ENCODE measurements at places on chromosomes 6 and 20.

- DNase-seq: no peak
These were observed 35.3 kb downstream of the APCDD1L start for GRCh38 chr20:58479726-58480440.

DNA sequence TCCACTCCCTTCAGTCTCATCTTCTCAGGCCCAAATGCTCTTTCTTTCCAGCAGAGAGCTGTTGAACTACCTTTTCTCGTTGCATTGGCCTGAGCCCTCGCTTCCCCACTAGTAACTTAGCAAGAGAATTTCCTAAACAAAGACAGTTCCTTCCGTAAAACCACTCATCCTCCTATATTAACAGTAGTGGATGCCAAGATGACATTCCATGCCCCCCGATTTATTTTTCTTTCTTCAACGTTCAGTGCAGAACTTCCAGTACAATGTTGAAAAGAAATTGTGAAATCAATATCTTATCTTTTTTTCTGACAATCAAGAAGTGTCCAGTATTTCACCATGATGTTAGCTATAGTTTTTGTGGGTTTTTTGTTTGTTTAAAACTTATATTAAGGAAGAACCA is 45.8 kb downstream of the SOX4 start:
- DNase-seq: no peak

DNA sequence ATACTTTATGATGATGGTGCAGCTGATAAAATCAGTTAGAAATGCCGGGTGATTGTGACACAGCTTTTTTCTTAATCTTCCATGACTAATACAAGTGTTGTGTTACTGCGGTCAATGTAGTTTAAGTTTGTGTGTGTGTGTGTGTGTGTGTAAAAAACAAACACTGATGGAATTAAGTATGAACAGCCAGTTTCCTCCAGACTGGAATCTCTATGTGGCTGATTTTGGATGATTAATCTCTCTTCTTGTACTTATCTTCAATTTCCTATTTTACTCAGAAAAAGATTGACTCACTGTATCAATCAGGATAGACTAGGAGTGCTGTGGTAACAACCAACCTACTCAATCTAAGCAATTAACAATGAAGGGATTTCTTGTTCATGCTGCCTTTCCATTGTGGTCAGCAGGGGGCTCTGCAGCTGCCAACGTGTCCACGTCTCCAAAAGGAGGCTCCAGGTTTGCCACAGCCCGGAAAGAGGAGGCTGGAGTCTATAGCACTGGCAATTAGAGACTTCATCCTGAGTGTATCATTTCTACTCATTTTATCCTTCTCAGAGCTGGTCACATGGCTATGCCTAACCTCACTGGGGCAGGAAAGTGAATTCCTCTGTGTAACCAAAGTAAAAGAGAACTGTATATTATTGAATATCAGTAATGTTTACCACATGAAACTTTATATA is 107.7 kb downstream of the CD109 start:
- DNase-seq: no peak

DNA sequence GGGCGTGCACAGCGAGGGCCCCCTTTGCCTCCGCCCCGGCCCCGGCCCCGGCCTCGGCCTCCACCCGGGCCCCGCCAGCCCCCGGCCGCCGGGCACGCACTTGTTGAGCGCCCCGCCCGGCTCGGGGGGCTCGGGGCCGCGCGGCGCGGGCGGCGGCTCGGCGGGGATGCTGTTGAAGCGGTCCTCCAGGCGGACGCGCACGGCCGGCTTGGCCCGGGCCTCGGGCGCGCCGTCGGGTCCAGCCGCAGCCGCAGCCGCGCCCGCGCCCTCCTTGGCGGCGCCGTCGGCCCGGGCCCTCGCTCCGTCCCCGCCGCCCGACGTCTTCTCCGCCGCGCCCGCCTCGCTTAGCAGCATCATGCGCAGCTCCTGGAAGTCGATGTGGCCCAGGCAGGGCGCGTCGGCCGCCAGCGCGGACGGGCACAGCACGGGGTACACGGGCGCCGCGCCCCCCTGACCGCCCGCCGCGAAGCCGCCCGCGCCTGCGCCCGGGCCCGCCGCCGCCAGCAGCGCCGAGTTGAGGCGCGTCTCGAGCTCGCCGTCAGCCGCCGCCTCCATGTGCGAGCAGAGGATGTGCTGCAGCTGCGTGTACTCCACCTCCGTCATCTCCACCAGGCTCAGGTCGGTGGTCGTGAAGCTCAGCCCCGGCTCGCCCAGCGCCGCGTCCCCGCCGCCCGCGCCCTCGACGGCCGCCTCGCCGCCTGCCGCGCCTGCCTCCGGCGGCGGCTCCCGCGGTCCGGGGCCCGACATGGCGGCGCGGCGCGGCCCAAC is 514 bp downstream of the TCFL5 start:
- no peak for DNase-seq

- DNase-seq: no peak
These were observed 13.5 kb upstream of the PRDM1 start for GRCh38 chr6:106072501-106073090.

DNA sequence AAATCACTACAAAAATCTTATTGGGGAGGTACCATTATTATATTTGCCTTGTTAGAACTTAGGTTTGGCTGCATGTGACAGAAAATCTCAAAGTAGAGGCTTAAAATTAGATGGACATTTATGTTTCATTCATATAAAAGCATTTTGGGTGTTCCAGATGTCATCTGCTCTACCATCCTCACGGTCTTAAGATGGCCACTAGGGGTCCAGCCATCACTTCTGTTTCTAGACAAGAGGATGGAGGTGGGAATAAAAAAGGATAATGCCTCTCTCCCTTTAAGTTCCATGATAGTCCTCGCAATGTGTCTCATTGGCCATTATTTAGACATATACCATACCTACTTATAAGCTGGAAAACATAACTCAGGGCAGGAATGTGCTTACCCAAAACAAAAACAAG is 929.5 kb downstream of the KIF16B start:
- DNase-seq: no peak

DNA sequence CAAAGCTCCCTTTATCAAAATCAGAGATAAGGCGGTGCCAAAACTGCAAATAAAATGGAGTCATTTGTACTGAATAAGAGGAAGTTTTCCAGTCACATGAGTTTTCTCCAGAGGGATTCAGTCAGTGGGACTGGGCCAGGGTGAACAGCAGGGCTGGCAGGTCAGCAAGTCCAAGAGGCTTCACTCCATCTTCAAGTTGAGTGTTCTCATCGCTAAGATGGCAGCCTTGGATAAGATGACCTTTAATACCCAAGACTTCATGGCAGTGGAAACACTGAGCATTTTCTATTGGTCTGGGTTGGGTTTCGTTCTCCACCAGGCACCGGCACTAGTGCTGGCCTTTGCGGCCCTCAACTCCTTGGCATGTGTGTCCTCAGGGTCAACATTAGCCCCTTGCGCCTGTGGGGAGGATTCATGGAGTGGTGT is 29.3 kb upstream of the IGF2R start:
- DNase-seq: no peak

DNA sequence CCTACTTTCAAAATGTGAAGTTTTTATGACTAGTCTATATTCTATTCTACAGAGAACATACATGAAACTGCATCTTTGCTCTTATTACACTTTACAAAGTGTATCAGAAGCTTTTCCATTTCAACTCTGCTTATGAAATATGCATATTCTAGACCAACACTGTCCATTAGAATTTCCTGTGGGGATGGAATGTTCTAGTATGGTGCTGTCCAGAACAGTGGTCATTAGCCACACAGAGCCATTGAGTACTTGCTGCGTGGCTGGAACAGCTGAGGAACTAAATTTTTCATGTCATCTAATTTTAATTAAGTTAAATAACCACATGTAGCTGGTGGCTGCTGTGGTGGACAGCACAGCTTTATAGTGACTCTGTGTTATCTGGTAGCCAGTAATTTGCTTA is 105.9 kb upstream of the PDE10A start:
- no peak for DNase-seq

DNA sequence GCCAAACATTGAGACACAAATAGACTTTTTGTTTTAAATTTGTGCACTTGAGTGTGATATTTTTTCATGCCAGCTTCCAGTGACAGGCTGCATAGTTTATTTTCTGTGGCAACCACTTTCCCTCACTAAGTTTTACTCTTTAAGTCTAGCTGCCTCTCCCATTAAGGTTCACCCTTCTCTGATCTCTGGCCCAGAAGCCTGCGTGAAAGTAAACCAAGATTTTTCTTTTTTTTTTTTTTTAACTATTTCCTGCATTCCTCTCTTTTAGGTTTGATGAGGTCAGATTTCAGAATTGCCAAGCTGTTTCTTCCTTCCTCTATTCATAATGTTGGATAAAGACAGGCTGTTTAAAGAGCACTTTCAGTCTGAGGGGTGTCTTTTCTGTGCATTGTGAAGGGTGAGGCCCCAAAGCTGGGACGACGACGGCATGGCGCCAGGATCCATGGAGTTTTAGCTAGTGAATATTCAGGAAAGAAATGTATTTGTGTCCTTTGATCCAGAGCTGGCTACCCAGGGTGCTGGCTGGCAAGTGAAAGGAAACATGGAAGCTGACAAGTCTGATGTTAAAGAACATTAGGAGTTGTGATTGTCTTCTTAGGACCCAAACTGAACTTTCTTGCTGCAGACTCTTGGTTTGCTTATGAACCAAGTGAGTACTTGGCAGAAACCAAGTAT is 50.7 kb downstream of the DOK5 start:
- no peak for DNase-seq

All from stimulated activated CD8-positive, alpha-beta memory T cell treated with anti-CD3 and anti-CD28 coated beads, Interleukin-2, amount 100 ng/mL, for 48 hours (primary cell).